Fibroblast of skin of scalp (primary cell): ENCODE measurements at places on chromosomes 1 and 21.

GRCh38 chr1:245222931-245223595, 68.3 kb downstream of the KIF26B start:
- no peak for DNase-seq

GRCh38 chr1:98210064-98210463, 289.2 kb upstream of the DPYD start:
- peak; percentile 83 for DNase-seq

DNA sequence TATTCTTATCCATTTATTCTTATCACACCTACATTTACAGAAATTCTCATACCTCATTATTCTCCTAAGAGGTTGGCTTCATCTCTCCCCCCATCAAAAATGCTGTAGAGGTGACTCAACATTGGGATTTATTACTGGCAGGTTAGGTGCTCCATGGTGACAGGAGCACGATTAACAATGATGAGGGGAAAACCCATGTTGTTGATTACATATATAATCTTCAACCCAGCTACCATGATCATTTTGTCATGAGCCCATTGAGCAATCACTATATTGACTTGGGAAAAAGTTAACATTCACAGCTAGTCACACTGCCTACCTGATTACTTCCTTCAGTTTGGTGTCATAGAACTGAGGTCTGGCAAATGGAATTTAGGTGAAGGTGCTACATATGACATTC, 712.1 kb upstream of the CHRM3 start:
- no peak for DNase-seq

GRCh38 chr1:155392898-155393411, 72.3 kb downstream of the RUSC1 start:
- DNase-seq = no peak

DNA sequence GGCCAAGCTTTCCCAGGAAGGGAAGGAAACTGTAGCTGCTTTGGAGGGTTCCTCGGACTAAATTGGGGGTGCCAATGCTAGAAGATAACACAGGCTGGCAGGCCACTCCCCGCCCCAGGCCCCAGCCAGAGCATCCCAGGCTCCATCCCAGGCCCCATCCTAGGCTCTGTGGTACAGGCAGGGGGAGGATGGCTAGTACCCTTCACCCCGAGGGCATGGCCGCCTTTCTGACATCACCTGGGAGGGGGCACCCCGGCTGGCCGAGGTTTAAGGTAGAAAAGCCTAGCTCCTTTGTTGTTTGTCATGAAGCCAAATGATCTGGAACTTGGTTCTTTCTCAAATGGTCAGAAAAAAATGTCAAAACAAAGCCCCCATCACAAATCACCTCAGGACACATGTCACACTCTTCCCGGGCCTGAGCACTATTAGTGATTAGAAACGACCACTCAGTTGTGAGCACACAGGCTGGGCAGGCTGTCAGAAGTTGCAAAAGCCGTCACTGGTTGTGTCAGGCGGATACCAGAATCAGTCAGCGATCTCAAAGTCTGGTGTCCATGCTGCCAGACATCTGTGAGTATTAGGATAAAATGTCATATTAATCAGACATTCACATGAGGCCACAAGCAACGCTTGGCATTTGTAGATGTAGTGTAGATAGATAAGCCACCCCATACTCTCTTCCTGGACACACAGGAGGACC, 31.0 kb upstream of the ETS2 start:
- no peak for DNase-seq

DNA sequence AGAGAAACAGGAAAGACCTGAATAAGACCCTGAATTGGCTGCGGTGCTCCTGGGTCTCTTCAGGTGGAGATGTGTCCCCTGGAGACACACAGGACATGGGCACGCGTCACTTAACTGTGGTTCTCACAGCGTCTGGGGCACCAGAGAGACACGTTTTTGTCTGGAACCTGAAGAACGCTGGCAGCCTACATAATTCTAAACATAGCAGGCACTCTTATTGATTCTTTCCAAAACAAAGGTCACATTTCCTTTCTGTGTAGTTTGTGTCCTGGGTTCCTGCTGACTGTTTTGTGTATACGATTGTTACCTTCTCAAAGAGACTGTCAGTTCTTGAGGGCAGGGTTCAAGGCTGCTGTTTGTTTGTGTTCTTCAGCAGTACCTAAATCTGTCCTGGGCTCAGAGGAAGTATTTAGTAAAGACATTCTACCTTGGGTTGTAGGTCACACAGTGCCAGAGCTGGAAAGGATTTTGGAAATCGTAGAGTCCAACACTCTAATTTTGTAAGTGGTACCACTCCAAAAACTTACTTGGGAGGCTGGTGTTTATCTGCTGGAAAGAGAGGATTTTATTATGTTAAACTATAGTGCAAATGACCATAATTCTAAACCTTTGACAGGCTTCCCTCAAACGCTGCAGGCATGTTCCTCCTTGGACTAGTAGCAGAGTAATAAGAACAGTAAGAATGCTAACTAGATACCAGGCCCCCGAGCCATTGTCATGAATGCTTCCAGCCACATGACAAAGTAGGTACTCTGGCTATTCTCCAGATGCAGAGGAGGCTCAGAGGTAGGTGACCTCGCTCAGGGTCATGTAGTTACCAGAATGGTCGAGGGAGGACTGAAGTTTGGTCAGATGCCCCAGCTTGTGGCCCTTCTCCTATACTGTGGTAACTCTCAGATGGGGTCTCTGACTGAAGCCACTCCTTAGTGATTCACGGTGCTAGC, 164.3 kb downstream of the DHRS3 start:
- DNase-seq = no peak

- DNase-seq = no peak
Observed at GRCh38 chr1:41800311-41800829, 118.4 kb downstream of the HIVEP3 start.

DNA sequence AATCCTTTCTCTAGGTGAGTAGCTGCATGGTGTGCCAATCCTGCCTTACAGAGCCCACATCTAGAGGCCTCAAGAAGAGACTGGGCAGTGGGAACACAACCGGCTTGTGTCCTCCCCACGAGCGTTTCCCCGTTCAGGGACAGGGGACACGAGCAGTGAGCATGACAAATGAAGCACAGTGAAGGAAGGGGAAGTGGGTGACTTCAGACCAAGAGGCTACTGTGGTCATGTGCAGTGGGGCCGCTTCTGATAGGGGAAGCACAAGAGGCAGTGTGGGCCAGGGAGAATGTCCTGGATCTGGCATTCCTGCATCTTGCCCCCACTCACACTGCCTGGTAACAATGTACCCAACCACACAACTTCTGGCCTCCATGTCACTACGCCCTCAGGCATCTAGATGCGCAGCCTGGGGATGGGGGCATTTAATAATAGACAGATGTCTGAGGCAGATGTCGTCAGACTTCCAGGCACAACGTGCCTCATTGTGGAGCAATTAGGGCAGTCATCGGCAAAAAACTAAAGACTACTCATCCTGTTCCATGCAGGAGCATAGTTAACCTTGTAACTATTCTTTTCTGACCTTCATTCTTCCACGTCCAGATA, 155.6 kb upstream of the NBPF11 start:
- no peak for DNase-seq

DNA sequence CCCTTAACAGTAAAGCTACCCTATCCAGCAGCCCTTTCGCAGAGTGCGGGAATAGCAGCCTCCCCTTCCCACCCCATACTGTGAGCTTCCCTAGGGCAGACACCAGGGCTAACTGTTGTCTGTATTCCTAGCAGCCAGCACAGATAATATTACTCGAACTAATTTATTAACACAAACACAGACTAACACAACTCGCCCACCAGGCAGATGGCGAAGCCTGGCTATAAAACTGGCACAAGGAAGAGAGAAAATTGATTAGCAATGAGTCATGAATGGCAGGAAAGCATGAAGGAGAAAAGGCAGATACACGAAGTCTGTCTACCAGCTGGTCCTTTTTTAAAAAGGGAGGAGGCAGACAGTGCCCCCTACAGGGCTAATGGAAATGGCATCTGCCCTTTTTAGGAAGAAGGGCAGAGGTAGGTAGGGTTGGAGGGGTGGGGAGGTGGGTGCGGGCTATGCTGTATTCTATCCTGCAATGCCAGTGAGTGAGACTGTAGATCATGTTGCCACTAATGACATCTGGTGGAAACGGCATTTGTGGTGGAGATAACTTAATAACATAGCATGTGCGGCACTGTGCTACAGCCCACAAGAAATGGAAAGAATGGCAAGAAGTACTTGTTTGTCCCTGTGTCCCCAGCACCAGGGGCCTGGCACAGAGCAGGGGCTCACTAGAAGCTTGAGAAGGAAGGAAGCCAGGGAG, 30.6 kb upstream of the CTPS1 start:
- DNase-seq = peak; percentile 67

DNA sequence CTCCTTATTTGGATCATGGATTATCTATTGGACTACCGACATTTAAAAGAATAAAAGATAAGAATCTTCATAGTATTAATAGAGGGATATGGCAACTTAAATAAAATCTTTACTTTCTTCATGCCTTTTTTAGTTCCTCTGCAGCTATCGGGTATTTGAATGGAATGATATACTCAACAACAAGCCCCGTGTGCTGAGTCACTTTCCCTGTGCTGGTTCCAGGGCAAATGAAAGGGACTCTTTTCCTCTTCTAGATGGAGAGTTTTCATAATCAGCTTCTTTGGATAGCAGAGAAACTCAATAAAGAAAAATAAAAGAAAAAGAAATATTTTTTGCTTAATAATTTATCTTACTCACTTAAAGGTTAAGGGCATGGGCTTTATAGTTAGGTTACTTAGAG, 213.7 kb downstream of the LRRC40 start:
- peak; percentile 27 for DNase-seq
